ENCODE measurements at places on chromosomes 12 and 14.

- H3K4me1 ChIP-seq: peaks cover 7% of the 10 kb centered on the region
- no peak overlapping the region for H3K27ac ChIP-seq
- no peak overlapping the region for H3K4me3 ChIP-seq
Measured at GRCh38 chr12:115370650-115371049, 686.7 kb upstream of the TBX3 start.

GRCh38 chr12:70598467-70599193, 38.6 kb downstream of the PTPRB start:
- H3K36me3 ChIP-seq: no peaks in the 10 kb centered on the region
- no peak for DNase-seq
- peaks cover 5% of the 10 kb centered on the region for H3K27me3 ChIP-seq
- no peak overlapping the region for H3K4me3 ChIP-seq

GRCh38 chr14:88386256-88386794, 868 bp downstream of the SPATA7 start:
- peak overlapping the region; percentile 52 for H3K27ac ChIP-seq
- DNase-seq: no peak
- H3K4me3 ChIP-seq: peak overlapping the region; percentile 99
- peaks cover 4% of the 10 kb centered on the region for H3K27me3 ChIP-seq
- H3K36me3 ChIP-seq: no peaks in the 10 kb centered on the region

DNA sequence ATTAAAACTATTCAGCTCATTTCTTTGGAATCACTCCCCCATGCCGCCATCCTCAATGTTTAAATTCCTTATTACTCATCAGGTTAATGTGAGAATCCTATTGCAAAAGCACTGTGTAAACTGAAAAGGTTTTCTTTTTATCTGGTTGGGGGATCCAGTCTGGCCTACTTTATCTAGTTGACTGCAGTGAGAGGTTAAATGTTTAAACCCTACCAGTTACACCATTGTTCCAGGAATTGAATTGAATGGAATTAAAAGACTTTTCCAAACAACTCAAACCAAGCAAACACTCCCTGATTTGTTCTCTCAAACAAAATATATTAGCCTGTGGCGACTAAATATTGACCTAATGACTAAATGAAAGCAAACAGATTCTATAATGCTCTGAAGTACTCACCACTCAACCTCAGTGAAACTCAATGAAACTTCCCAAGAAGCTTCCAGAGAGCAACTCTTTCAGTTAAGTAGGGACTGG, 100.5 kb downstream of the VEZT start:
- no peaks in the 10 kb centered on the region for H3K4me1 ChIP-seq
- no peak for DNase-seq
- H3K27ac ChIP-seq: no peak overlapping the region
- no peak overlapping the region for H3K4me3 ChIP-seq
- peaks cover 11% of the 10 kb centered on the region for H3K27me3 ChIP-seq

DNA sequence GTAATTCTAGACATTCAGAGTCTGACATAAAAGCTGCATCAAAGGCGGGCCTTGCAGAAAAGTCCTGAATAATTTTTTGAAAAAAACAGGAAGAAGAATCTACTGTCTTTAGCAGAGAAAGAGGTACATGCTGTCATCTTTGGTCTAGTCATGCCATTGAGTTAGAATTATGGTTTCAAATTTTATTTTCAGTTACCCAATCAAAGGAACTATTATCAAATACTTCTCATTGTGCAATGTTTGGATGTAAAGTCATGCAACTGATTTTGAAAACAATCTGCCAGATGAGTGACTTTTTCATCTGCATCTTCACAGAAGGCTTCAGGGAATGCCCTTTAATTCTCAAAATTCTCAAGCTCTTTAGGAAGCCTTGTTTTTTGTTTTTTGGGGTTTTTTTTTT, 803.5 kb downstream of the FLRT2 start:
- no peak for DNase-seq
- H3K4me1 ChIP-seq: no peaks in the 10 kb centered on the region

DNA sequence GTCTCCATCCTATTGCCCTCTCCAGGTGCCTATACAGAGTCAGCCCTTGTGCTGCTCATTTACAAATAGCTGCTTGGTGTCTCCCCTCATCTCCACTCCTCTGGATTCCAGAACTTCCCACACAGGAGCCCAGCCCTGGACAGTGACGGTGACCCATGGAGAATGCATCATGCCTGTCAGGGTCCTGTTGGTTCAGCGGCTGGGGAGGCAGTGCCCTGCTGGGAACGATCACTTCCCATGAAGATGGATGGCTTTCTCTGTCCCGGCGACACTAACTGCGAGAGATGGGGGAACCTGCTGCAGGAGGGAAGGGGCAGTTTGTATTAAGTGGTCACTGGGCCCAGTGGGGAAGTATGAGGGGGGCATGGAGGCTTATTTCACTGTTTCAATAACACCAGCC, 395.0 kb upstream of the TBX3 start:
- H3K27me3 ChIP-seq: no peaks in the 10 kb centered on the region
- DNase-seq: no peak
- no peak overlapping the region for H3K4me3 ChIP-seq
- H3K27ac ChIP-seq: no peak overlapping the region
- H3K36me3 ChIP-seq: no peaks in the 10 kb centered on the region

- DNase-seq: peak; percentile 81
- H3K36me3 ChIP-seq: no peaks in the 10 kb centered on the region
- peaks cover 31% of the 10 kb centered on the region for H3K4me1 ChIP-seq
- H3K27me3 ChIP-seq: no peaks in the 10 kb centered on the region
- peak overlapping the region; percentile 84 for H3K27ac ChIP-seq
- H3K4me3 ChIP-seq: no peak overlapping the region
Measured at GRCh38 chr12:56581418-56582145, 48.5 kb downstream of the BAZ2A start.

Measured in activated CD8-positive, alpha-beta memory T cell treated with anti-CD3 and anti-CD28 coated beads, Interleukin-2, amount 10 ng/mL, durations not matched to agents 7 days and 5 days (primary cell).